GF-D8 (cell line): ENCODE measurements at places on chromosomes 2 and 18.

DNA sequence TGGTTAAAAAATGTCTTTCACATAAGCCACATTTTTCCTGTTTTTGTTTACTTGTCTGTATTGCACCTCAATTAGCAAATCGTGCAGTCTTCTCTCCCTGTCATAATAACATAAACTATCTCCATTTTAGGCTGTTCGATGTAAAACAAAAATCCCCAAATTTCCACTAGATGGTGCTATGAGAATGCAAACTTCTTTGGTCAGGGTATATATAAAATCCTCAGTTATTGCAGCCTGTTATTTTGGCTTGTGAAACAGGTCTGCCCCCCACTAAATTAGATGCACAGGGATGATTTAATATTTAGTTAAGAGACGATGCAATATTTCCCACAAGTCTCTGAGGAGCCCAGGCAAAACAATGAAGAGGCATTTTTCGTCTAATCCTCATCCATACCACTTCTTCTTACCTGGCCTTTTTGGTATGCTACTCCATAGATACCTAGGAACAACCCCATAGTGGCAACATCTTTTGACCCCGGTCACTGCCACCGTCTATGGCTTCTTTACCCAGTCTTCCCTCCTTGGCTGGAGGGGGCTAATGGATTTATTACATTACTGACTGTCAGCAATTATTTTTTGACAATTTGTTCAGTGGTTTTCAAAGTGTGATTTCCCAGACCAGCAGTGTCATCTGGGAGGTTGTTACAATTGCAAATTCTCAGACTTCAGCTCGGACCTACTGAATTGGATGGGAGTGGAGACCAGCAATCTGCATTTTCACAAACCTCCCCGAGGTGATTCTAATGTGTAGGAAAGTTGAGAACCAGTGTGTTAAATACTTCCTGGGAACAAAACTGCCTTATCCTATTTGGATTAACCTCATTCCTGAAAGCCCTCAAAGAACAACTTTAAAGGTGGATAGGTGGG is 117.4 kb upstream of the CWC22 start:
- no peak for DNase-seq

DNA sequence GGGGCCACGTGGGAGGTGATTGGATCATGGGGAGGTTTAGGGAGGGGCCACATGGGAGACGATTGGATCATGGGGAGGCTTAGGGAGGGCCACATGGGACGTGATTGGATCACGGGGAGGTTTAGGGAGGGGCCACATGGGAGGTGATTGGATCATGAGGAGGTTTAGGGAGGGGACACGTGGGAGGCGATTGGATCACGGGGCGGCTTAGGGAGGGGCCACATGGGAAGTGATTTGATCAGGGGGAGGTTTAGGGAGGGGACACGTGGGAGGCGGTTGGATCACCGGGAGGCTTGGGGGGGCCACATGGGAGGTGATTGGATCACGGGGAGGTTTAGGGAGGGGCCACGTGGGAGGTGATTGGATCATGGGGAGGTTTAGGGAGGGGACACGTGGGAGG is 22.5 kb upstream of the SALL3 start:
- no peak for DNase-seq

GRCh38 chr18:31302991-31303390 is 15.0 kb upstream of the DSG1 start:
- DNase-seq: no peak

- no peak for DNase-seq
These were observed 106.9 kb upstream of the RGPD4 start for GRCh38 chr2:107719836-107720235.

DNA sequence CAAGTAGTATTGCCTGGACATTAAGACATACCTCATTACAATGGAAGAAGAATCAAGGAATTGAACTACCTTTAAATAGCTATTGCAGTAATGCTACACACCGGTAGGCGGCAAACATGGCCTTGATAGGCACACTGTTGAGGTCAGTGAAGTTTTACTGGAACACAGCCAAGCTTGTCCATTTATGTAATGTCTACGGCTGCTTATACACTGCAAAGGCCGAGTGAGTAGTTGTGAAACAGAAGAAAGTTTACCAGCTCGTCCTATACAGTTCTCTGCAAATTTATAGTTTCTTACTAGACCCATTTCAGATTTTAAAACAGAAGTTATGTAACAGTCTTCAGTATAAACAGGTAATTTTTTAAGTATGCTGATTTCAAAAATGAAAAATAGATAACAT is 38.8 kb downstream of the PPP4R1 start:
- no peak for DNase-seq

- DNase-seq: no peak
These were observed 47.5 kb downstream of the NBEAL1 start for GRCh38 chr2:203062126-203062525.

DNA sequence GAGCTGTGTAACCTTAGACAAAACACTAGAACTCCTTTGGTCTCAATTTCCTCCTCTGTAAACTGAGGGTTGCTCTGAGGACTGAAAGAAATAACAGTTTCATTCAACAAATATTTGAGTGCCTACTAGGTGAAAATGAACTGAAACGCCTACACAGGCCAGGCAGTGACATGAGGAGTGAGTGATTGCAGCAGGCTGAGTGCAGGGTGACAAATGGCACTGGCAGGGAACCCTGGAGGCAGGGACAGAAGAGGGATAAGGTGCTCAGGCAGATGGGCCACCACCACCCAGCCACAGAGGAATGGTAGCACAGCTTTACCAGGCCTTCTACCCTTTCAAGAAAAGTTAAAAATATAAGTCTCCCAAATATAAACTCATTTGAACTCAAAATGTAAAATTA is 11.5 kb upstream of the RNU4ATAC start:
- no peak for DNase-seq

- no peak for DNase-seq
These were observed 5.4 kb downstream of the CCDC141 start for GRCh38 chr2:179044500-179044899.

DNA sequence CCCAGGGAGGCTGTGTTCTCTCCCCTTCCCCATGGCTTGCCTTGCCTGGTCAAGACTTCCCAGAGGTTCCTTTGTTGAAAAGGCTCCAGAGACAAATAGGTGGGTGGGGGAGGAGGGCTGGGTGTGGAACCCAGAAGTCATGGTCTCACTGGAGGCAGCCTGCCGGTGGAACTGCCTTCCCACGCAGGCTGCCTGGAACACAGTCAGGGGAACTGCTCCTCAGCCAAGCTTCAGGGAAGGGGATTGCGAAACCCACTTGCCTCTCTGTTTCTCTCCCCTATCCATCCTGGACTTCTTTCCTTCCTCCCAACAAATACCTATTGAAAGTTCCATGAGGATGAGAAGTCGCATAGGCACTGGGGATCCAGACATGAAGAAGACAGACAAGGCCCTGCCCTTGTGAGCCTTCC is 31.6 kb downstream of the MARCO start:
- no peak for DNase-seq

DNA sequence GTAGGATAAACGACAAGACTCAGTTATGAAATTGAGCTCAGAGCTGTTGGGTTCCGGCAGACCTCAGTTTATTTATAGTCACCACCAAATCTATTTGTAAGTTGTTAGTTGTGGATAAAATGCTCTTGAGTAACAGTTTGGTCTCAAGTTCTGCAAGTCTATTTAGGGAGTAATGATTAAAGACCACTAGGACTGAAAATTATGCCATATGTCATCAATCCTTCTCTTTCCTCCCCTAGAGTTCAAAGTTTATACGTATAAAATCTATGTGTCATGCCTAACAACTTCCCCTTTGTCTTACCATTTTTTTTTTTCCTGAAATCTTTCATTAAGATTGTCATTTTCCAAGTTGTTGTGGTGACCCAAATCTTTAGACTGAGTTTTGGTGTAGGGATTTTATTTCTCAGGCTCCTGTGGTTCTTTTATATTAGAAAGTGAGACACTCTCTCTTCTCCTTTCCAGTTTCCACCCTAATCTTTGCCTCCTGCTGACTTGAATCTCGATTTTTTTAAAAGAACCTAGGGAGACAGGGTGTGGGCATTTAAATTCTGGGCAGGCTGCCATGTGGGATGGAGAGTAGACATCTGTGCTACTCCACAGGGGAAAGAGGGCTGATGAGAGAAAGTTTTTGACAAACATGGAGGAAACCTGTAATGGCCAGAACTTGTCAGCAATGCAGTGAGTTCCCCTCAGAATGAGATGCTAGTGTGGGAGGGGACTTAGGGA is 51.0 kb downstream of the LAMA3 start:
- DNase-seq: no peak

DNA sequence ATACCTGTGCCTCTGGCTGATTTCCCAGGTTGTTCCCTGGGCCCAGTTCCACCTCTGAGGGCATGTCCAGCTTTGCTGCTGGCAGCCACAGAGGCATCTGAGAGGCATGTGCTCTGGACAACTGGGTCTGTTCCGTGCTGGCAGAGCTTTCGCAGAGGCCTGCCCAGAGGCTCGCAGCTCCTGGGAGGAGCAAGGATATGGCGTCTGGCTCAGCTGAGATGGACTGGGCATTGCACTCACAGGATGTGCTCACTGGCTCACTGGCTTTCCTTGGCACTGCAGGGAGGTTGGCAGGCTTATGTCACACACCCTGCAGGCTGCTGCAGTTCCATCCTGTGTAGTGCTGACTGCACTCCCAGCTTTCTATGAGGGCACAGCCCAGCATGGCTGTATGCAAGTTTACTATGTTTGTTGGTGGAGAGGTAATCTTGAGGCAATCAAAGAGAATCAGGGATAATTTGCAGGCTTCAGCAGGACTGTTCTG is 172.3 kb downstream of the PRKCE start:
- no peak for DNase-seq

GRCh38 chr18:8091035-8091434 is 518.2 kb upstream of the RAB12 start:
- DNase-seq: no peak

DNA sequence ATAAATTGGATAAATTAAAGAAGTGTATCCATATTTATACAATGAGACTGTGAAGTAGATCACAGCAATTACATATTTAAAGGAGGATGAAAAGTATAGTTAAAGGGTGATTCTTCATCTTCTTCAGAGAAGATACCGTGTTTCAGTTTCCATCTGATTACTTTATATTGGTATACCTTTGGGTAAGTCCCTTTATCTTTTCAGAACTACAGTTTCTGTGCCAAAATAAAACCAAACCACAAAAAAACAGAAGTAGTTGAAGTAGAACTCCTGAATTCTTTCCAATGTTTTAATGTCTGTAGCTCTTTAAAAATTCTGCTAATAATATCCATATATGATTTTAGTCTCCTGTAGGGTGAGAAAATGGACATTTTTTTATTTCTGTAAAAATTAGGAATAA is 231.2 kb upstream of the LINC00305 start:
- no peak for DNase-seq

- no peak for DNase-seq
These were observed 1.6 kb downstream of the MTCL1 start for GRCh38 chr18:8706791-8707555.

- no peak for DNase-seq
These were observed 413.8 kb downstream of the FBXO15 start for GRCh38 chr18:73733806-73734314.

DNA sequence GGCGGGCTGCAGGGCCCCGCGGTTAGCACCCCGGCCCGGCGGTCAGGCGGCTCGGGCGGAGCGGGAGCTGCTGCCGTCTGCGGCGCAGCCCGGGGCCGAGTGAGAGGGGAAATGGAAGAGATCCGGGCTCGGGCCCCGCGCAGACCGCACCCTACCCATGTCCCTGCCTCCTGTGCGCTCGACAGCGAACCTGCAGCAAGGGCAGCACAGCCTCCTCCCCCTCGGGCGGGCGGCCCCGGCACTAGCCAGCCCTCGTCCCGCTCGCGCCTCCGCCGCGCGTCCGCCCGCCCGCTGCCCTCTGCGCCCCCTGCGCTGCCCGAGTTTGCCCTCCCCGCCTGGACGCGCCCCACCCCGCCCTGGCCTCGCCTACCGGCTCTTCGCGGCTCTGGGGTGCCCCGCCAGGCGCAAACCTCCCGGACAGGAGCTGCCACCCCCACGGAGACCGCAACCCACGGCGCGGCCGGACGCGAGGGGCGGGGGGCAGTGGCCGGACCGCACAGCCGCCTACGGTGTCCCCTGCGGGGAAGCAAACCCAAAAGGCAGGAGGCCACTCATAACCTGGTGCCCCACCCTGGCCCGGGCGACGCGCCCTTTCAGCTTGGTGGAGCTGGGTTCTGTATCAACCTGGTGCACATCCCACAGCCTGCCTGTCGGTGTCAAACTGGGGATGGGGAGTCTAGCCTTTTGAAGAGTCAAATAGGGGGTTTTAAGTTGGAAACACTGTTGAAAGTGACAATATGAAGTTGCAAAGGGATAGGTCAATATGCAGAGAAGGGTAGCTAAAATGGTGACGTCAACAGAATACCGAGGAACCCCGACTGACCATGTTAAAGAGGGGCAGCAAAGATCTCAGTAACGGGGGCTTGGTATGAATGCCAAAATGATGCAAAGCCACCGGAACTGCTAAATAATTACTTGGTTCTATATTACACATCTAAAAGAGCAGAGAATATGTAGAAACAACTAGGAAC is at the start of gene IHH:
TSS of gene IHH (minus strand) at position 101 of the 971 bp plus-strand sequence. CDS start 454 bp downstream, outside the sequence.
- DNase-seq: no peak

DNA sequence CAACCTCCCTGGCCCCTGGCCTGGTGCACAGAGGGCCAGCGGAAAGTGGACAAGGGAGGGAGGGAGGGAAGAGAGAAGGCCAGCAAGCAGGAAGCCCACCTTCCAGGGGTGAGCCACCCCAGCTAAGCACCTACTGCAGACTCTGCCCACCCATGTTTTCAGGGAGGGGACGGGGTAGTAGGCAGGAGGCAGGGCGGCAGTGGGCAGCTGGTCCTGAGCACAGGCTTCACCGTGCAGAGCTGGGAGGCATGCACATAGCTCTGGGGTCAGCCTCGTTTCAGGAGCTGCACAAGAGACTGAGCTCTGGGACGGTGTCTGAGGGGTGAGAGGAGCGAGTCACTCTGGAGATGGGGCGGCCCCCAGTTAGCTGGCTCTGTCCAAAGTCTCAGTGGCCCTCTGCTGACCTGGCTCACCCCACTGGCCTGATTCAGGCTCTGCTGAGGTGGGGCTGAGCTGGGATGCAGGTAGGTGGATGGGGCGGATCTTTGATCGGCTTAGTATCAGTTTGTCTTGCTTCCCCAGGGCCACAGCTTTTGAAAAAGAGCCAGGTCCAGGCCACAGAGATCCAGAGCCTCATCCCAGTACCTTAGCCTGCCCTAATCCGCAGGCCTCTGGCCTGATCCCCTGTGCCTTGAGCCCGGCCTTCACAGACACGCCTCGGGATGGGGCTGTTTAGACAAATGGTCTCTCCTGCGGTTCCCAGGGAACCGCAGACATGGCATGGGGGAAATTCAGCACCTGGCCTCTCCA is 3.7 kb downstream of the NMUR1 start:
- no peak for DNase-seq
